Natural killer cell treated with Interleukin-12 subunit alpha and Interleukin-12 subunit beta and Interleukin-15 and Interleukin-18, amount 100 ng/mL, for 72 hours (primary cell): ENCODE measurements at places on chromosomes 16 and 17. TPM values are rescaled to one million over a fixed set of nuclear protein-coding genes. Genes with fewer than 3 reads are reported as not detected.

KIF19 gene
- not detected for total RNA-seq

KRTAP2-2 gene
- not detected for total RNA-seq

MED31 gene
- total RNA-seq: 25.3 TPM

KRTAP1-1 gene
- not detected for total RNA-seq

LGALS9B gene
- total RNA-seq: not detected

KCNH6 gene
- not detected for total RNA-seq

KRTAP16-1 gene
- total RNA-seq: not detected

CCL14 gene
- total RNA-seq: not detected

DNA sequence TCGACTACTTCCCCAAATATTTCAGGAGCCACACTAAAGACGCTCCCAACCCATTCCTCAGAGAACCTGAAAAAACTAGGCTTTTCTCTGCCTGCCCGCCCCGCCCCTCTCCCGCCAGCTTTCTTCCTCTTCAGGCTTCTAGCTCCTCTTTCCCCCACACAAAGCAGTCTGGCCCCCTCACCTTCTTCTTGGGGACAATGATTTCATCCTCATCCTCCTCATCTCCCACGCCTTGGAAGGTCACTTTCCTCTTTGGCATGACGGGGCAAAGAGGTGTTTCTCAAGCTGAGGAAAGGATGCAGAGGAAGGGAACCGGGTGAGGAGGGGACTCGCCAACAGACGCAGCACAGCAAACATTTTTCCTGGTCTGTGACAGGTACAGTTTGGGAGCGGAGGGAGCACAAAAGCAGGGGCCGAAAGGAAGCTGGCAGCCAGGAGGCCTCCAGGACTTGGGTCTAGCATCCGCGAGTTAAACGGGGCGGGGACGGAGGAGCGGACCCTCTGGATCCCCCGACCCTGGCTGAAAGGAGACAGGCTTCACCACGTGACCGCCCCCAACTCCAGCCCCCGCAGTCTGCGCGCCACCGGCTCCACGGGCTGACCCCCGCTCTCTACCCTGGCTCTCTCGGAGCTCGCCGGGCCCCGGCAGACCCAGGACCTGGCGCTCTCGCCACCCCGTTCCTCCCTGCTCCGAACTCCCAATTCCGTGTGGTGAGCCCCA lies 525 bp downstream of the CD2BP2 start:
- H3K36me3 ChIP-seq: peaks cover 5% of the 10 kb centered on the region
- H3K4me1 ChIP-seq: peaks cover 58% of the 10 kb centered on the region
- no peak for DNase-seq

DNA sequence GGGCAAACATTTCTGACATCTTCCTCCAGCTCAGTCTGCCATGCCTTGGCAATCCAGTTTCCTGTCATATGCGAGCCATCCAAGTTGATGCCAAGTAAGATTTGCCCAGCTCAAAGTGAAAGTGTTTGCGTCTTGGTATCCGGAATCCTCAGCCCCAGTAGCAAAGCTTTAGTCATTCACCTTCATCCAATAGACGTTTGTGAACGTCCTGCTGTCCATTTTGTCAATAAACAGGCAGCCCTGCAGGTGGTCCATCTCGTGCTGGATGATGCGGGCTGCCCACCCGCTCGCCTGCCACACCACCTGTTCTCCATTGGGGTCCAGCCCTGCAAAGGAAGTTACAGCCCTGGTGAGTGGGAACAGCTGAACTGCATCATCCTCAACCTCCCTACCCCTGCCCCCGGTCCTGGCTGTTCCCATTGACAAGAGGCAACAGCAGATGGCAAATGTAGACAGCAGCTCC lies 1.5 kb downstream of the PDF start:
- H3K4me1 ChIP-seq: peaks cover 25% of the 10 kb centered on the region
- H3K36me3 ChIP-seq: peaks cover 5% of the 10 kb centered on the region
- peak overlapping the region; percentile 45 for H3K27ac ChIP-seq
- DNase-seq: no peak

DNA sequence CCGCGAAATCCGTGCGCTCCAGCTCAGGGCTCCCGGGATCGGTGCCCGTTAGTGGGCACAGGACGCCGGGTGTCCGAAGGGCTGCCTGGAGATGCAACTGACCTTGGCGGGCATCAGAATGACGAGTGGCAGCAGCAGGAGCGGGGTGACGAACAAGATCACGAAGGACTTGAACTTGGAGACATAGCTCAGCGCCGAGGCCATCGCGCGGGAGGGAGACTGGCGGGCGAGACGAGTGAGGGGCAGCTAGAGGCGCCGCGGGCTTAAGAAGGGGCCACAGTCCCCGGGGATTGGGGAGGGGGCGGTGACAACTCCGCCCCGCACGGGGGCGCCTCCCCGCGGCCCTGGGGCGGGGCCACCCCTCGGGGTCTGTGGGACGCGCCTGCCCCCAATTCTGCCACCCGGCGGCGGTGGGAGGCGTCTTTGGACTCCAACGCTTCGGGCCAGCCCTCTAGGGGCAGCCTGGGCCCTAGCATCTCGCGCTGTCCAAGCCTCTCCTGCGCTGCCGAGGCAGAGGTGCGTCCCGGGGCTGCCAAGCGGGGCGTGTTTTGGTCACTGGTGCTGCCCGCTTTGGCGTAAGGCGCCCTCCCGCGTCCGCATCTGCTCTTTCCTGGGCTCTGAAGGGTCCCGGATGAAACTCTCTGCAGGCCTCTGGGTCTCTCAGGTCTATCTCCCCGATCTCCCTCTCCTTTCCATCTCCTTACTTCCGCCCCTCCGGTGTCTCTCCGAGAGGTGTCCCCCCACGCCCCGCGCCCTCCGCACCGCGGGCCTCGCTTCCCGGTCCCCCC lies at the start of gene SLC13A5:
TSS of gene SLC13A5 (minus strand) at position 240 of the 788 bp plus-strand sequence. CDS start at position 204, 36 bp downstream.
- H3K36me3 ChIP-seq: no peaks in the 10 kb centered on the region
- H3K27me3 ChIP-seq: peaks cover 77% of the 10 kb centered on the region

DNA sequence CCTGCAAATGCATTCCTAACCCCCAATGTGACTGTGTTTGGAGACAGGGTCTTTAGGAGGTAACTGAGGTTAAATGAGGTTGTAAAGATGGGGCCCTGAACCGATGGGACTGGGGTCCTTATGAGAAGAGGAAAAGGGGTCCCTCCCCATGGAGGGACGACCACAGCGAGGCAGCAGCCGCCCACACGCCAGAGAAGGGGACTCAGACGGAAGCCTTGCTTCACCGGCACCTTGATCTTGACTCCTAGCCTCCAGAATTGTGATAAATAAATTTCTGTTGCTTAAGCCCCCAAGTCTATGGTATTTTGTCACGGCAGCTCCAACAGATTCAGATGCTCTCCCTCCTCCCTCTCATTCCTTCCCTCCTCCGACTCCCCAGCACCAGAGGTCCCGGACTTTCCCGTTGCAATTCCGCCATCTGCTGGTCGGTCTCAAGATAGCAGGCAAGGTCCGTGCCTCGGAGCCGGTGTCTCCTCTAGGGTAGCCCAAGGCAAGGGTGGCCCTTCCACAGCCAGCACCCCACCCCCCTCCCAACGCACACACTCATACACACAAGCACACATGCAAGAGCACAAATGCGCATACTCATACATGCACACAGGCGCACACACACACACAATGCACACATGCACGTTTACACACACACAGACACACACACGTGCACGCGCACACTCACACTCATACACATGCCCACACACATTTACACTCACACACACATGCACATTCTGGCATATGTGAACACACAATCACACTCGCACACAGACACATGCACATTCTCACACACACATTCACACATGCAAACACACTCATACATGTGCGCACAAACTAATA lies 23.1 kb upstream of the C16orf78 start:
- H3K36me3 ChIP-seq: no peaks in the 10 kb centered on the region
- no peaks in the 10 kb centered on the region for H3K4me1 ChIP-seq
- no peak overlapping the region for H3K4me3 ChIP-seq
- H3K27me3 ChIP-seq: peaks cover 10% of the 10 kb centered on the region

- H3K4me3 ChIP-seq: no peak overlapping the region
- DNase-seq: no peak
- peaks cover 13% of the 10 kb centered on the region for H3K4me1 ChIP-seq
- peaks cover 14% of the 10 kb centered on the region for H3K27me3 ChIP-seq
- no peaks in the 10 kb centered on the region for H3K36me3 ChIP-seq
- H3K27ac ChIP-seq: no peak overlapping the region
Observed at GRCh38 chr16:19436540-19436939, 18.9 kb downstream of the TMC5 start.

DNA sequence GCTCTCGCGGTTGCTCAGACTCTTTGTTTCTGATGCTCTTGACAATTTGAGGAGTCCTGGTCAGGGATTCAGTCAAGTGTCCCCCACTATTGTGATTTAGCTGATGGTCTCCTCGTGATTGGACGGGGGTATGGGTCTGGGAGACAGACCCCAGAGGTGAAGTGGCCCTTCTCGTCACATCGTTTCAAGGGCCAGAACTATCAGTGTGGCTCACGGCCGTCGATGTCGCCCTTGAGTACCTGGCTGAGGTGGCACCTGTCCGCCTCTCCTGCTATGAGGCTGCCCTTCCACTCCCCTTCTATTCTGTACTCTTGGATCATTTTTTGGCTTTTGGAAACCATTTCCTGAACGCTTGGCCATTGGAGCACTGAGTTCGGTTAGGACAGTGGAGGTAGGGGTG lies 7.4 kb upstream of the MEAK7 start:
- H3K36me3 ChIP-seq: no peaks in the 10 kb centered on the region
- peaks cover 39% of the 10 kb centered on the region for H3K4me1 ChIP-seq
- H3K4me3 ChIP-seq: no peak overlapping the region
- DNase-seq: no peak

- peaks cover 4% of the 10 kb centered on the region for H3K4me1 ChIP-seq
- no peak for DNase-seq
- H3K27me3 ChIP-seq: peaks cover 7% of the 10 kb centered on the region
- no peak overlapping the region for H3K27ac ChIP-seq
Observed at GRCh38 chr16:75239542-75240122, 11.8 kb downstream of the BCAR1 start.

- H3K4me3 ChIP-seq: no peak overlapping the region
- H3K27ac ChIP-seq: no peak overlapping the region
- no peaks in the 10 kb centered on the region for H3K4me1 ChIP-seq
- H3K27me3 ChIP-seq: peaks cover 13% of the 10 kb centered on the region
- no peaks in the 10 kb centered on the region for H3K36me3 ChIP-seq
Observed at GRCh38 chr16:55842369-55843104, 9.6 kb upstream of the CES1 start.

- no peaks in the 10 kb centered on the region for H3K4me1 ChIP-seq
- H3K27ac ChIP-seq: no peak overlapping the region
- H3K36me3 ChIP-seq: no peaks in the 10 kb centered on the region
Observed at GRCh38 chr17:52606098-52606497, 447.6 kb upstream of the CA10 start.

DNA sequence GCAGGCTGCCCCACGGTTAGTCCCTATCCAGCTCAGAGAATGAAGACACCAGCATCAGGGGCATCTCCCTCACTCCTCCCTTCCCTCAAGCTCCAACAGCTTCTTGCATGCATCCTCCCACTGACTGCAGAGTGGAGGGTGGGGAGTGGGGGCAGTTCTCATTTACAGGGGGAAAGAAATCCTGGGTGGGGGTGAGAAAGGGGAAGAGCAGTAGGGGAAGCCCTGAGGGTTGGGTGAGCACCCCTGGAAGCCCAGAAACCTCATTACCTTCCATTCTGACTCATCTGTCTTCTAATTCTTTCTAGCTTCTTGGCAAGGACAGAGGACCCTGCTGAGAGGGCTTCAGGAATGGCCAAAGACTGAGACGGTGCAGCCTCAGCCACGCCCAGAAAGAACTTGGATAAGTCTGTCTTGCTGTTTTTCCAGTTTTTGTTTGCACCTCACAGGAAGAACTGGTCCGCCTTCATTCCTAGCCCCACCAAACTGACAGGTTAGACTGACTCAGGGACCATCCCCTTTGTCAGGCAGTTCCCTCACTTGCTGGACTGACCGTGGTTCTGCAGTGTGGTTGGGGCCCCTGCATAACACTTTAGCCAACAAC lies 52.5 kb upstream of the WSB1 start:
- no peak for DNase-seq
- no peaks in the 10 kb centered on the region for H3K36me3 ChIP-seq
- H3K4me1 ChIP-seq: peaks cover 51% of the 10 kb centered on the region
- peak overlapping the region; percentile 78 for H3K27ac ChIP-seq
- peaks cover 9% of the 10 kb centered on the region for H3K27me3 ChIP-seq

- no peak overlapping the region for H3K4me3 ChIP-seq
- no peaks in the 10 kb centered on the region for H3K4me1 ChIP-seq
- DNase-seq: no peak
- no peaks in the 10 kb centered on the region for H3K36me3 ChIP-seq
- H3K27ac ChIP-seq: no peak overlapping the region
Observed at GRCh38 chr17:58402047-58402446, 15.3 kb downstream of the RNF43 start.

GRCh38 chr16:80250381-80250780 lies 290.4 kb upstream of the DYNLRB2 start:
- H3K27ac ChIP-seq: no peak overlapping the region
- no peak overlapping the region for H3K4me3 ChIP-seq
- H3K4me1 ChIP-seq: no peaks in the 10 kb centered on the region
- no peaks in the 10 kb centered on the region for H3K36me3 ChIP-seq
- no peak for DNase-seq
- peaks cover 2% of the 10 kb centered on the region for H3K27me3 ChIP-seq

GRCh38 chr16:74691093-74691855 lies 9.4 kb downstream of the MLKL start:
- no peak overlapping the region for H3K4me3 ChIP-seq
- no peak for DNase-seq
- peaks cover 24% of the 10 kb centered on the region for H3K36me3 ChIP-seq
- peaks cover 14% of the 10 kb centered on the region for H3K4me1 ChIP-seq

- no peaks in the 10 kb centered on the region for H3K27me3 ChIP-seq
- H3K4me3 ChIP-seq: no peak overlapping the region
- H3K4me1 ChIP-seq: peaks cover 9% of the 10 kb centered on the region
Observed at GRCh38 chr16:67881621-67882161, 3.0 kb upstream of the NRN1L start.

DNA sequence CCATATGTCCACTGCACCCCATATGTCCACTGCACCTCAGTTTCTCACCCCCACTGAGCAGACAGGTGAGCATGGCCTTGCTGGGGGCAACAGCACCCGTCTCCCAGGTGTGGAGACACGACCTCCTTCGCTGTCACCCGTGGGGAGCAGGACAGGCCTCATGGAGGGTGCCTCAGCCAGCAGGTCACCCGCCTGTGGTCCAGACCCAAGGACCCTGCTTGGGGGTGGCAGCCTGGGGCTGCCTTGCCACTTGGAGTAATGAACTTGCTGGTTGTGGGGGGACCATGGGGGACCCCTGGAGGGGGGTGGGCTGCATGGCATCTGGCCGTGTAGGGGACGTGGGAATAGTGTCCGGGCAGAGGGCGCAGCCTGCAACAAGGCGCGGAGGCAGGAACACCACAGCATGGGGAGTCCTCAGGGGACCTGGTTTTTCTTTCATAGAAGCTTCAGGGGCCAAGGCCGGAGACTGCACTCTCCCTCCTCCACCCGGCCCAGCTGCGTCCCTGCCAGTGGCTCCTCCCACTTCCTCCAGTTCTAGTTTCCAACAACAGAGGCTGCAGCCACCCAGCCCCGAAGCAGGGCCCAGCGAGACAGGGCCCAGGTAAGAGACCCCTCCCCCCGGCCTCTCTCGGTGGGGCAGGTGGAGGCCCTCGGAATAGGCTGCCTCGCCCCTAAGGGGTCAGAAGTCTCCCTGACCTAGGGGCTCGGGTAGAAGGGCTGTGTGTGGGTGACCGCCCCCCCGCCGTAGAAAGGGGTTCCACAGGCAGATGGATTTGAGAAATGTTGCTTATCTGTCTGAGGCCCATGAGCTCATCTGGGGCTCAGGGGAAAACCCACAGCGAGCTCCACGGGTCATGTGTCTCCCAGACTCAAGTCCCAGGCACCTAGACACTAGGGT lies at the start of gene NHLRC4:
TSS of gene NHLRC4 (plus strand) at position 531 of the 898 bp plus-strand sequence. CDS start 1,043 bp downstream, outside the sequence.
- H3K27ac ChIP-seq: no peak within 1 kb of the TSS
- no peaks in the 10 kb centered on the region for H3K27me3 ChIP-seq
- peaks cover 19% of the 10 kb centered on the region for H3K4me1 ChIP-seq
- H3K36me3 ChIP-seq: no peaks in the 10 kb centered on the region
- no peak for DNase-seq
